ENCODE measurements at places on chromosomes 7 and 10.

- peak; percentile 1 for DNase-seq
These were observed 13.1 kb upstream of the SLC26A3 start for GRCh38 chr7:107816011-107816566.

DNA sequence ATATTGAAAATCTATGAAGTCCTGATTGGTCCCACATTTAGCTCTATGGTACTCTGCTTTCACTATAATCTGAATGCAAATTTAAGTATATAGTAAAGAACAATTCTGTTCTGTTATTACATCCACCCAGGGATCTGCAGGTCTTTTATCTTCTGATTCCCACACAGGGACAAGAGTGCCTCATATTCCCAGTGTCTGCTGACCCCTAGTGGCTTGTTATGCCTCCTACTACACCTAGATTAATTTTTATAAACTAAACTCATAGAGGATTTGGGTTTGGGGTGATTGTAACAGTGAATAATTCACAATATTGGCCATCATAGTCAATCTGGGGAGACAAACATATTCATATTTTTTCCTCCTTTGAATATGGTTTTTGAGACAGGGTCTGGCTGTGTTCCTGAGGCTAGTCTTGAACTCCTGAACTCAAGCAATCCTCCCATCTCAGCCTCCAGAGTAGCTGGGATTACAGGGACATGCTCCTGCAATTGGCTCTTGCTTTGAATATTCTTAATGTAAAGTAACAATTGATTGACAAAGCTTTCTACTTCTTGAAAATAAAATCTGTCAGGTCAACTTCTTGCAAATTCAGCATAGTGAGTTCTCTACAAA lies 282.1 kb downstream of the KCND2 start:
- peak; percentile 72 for DNase-seq

- no peak for DNase-seq
These were observed 22.2 kb downstream of the GPNMB start for GRCh38 chr7:23268746-23269145.

DNA sequence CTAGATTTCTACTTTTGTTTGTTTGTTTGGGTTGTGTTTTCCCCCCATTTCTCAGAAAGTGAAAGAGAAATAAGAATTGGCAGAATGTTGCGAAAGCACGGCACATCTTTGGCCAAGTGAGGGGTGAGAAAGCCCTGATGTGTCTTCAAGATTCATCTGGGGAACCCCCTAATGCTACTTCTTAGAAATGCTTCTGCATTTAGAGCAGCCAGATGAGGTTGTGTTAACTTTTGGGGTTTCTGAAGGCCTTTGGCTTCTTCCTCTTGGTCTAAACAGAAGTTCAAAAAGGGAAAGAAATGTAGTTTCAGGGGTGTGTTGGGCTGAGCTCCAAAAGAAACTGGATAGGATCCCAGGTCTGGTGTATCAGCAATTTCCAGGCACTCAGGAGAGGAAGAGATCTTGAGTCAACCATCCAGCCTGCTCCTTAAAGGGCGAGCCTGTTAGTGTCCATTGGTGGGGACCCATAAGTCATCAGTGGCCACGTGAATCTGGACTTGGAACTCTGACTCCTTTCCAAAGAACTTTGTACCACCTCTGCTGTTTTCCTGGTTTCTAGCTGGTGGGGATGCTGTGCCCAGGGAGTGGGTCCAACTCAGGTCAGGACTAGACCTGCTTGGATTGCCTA lies 6.5 kb downstream of the DUSP5 start:
- DNase-seq: no peak

GRCh38 chr10:125062914-125063230 lies 97.5 kb downstream of the CTBP2 start:
- DNase-seq: no peak

DNA sequence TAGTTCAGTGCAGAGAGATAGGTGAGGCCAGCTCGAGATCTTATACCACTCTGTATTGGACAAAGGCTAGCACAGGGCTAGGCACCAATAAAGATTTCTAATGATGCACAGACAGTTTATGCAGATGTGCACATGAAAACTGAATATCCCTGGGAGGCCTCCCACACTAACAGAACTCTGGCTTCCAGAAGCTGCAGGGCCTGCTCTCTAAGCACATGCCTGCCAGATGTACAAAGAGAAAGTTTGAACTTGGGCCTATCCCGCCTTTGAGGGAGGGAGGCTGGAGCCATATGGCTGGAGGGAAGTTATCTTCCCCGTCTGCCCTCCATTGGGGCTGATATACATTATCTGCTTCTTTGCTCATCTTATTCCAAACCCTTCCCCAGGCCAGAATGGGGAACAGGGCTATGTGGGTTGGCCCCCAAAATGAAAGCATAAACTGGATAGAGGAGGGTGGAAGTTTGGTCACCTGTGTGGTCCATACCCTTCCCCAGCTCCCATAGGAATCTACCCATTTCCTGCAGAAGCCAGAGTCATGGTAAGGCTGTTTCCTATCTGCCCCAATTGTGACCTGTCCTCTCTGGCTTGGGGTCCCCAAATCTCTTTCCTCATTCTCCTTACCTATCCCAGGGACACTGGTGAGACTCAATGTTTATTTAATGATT lies 3.8 kb downstream of the KAZALD1 start:
- DNase-seq: no peak

DNA sequence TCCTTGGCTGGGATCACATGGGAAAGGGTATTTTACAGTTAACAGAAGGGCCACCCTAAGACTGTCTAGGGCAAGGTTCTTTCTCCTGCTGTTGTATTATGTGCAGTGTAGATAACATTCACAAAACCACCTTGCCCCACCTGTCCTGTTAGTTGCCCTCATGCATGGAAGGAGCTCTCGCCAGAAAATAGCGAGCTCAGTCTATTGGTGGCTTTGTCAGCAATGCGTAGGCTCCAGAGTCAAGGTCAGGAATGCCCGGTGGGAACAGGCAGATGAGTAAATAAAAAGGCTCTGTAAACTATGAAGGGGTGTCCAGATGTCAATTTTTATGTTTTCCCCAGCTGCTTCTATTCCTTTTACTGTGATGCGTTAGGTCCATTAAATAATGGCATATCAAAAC lies 107.1 kb upstream of the WDR11 start:
- DNase-seq: no peak

GRCh38 chr7:27243340-27244163 lies 950 bp downstream of the EVX1 start:
- DNase-seq: no peak

- DNase-seq: no peak
These were observed 2.1 kb downstream of the SNX10 start for GRCh38 chr7:26293569-26294308.

DNA sequence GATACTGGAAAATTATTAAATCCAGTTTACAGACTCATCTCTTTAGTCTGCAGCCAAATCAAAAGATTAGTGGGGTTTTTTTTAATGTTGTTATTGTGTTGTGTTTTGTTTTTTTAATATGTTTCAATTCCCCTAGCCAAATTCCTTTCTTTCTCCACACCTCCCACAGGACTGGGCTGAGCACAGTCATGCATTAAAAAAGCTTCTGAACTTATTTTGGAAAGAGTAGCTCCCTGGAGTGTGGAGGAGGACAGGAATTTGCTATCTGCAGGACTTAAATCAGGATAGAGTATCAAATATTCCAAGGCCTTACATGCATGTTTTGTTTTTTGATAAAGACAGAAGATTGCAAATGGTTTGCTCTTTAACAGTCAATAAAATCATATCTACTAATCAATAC lies 90.7 kb downstream of the GNAI1 start:
- DNase-seq: no peak

GRCh38 chr7:77443042-77443441 lies 26.9 kb upstream of the GSAP start:
- no peak for DNase-seq

DNA sequence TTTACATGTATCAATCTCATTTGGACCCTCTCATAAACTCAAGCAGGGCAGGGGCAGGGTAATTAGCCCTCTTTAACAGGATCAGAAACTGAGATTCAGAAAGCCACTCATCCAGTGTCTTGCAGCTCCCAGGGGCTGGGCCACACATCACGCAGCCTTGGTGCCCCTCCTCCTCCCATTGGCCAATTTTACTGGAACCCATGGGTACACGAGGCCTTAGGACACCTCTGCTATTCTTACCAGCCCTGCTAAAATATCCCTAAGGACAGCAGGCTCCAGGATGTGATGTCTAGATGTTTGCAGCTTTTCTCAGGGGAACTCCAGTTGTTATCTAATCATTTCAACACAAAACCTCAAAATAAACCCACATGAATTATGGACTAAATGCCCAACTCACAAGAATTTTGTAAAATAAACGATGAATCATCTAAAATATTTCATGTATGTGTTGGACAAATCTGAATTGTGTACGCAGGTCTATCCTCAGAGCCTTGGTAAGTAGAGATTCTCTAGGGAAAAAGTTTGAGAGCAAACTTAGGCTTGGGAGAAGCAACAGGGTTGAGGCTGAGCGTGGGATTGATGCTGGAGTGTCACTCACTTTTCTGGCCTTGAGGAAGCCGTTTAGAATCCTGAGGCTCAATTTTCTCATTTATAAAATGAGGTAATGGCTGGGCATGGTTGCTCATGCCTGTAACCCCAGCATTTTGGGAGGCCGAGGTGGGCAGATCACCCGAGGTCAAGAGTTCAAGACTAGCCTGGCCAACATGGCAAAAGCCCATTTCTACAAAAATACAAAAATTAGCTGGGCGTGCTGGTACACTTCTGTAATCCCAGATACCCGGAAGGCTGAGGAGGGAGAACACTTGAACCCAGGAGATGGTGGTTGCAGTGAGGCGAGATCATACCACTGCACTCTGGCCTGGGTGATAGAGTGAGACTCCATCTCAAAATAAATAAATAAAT lies 69.7 kb upstream of the TNS3 start:
- no peak for DNase-seq

DNA sequence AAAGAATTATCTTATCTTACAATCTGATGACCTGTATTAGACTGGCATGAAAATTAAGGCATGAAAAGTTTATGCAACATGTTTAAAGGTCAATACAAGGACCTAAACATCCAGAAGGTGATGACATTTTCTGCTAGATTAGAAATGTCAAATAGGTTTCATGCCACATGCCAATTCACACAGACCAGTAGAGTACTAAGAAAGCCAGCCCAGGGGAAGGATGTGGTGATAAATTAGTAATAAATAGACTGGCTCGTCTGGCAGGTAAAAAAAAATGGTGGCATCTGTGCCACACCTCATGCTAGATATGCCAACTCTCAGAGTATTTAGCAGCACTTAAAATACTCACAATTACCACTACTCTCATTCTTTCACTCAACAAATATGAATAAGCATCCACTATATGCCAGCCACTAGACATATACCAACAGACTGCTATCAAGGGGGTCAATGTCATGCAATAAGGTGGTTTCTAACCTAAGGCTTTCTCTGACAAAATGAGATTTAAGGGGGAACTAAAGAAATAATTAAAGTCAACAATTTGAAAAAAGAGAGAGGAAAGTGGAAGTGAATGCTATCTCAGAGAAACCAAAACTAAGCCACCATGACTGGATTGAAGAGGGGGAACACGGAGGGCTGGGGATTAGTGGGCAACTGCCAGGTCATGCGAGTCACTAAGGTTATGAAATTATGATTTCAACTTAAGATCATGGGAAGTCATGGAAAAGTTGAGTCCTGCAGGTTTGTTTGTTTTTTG lies 83.5 kb downstream of the SGMS1 start:
- no peak for DNase-seq

DNA sequence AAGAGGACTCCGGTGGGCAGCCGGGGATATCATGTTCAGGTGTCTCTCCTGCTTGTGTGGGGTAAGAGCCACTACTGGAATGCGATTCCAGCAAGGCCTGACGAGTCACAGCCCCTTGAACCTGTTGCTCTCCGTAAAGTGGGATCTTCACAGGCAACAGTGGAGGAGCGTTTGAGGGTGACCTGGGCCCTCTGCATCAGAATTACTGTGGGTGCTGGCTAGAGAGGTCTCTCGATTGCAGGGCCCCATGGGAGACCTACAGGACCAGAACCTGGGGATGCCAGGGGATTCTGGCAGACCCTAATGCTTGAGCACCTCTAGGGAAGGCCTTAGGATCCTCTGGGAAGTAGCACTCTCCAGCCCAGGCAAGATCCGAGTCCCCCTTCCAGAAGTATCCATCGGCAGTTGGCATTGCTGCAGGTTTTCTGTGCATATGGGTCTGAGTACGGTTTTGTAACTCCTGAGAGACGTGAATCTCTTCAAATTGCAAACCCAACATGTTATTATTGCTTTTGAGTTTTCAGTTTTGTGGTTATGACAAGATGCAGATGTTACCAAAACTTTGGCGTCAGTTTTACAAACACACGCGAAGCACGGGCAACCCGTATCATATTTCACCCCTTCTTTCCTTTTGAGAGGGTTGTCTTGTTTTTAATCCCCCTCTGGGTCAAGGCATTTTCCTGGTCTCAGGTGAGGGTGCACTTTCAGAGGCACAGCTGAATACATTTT lies 4.6 kb downstream of the MGMT start:
- DNase-seq: no peak

- DNase-seq: no peak
These were observed 29.1 kb downstream of the TNRC18 start for GRCh38 chr7:5394264-5395105.

GRCh38 chr7:94056796-94057207 lies 52.6 kb upstream of the BET1 start:
- no peak for DNase-seq

GRCh38 chr7:12534046-12534445 lies 36.5 kb upstream of the SCIN start:
- no peak for DNase-seq

GRCh38 chr10:73096041-73096448 lies 621 bp downstream of the P4HA1 start:
- no peak for DNase-seq

GRCh38 chr10:88026031-88026430 lies 162.6 kb downstream of the PTEN start:
- no peak for DNase-seq

- DNase-seq: no peak
These were observed 95.7 kb downstream of the RBM20 start for GRCh38 chr10:110739811-110740271.

GRCh38 chr7:100394077-100394476 lies 20.8 kb downstream of the PILRA start:
- no peak for DNase-seq

All from SK-N-MC (cell line).